ENCODE measurements at places on chromosomes 2 and 18. TPM values are rescaled to one million over a fixed set of nuclear protein-coding genes. Genes with fewer than 3 reads are reported as not detected.

Gene NTSR2
- total RNA-seq = not detected

Gene POTEF
- total RNA-seq = not detected

Gene SAG
- total RNA-seq = not detected

Gene PLA2R1
- 0.28 TPM for total RNA-seq

Gene TSN
- 57.5 TPM for total RNA-seq

Gene DPY30
- total RNA-seq = 120 TPM

Gene RGPD3
- 0.18 TPM for total RNA-seq

Gene SANBR
- 3.8 TPM for total RNA-seq

Gene SPEG
- total RNA-seq = 7.8 TPM

Gene MC5R
- total RNA-seq = not detected

Gene MATN3
- total RNA-seq = 1.1 TPM

Gene IL36RN
- not detected for total RNA-seq

Gene KHK
- 0.56 TPM for total RNA-seq

Gene PCARE
- not detected for total RNA-seq

Gene SEMA4C
- 13.3 TPM for total RNA-seq

Gene LAMA1
- 11.4 TPM for total RNA-seq

Data from IMR-90 (cell line).